ENCODE measurements at places on chromosomes 4 and X.

GRCh38 chr4:32840461-32841189 lies 2120.5 kb downstream of the PCDH7 start:
- no peak for DNase-seq

- no peak for DNase-seq
Measured at GRCh38 chrX:68175562-68175961, 257.7 kb downstream of the OPHN1 start.

GRCh38 chr4:111946800-111947199 lies 198.5 kb upstream of the FAM241A start:
- no peak for DNase-seq

GRCh38 chr4:61273233-61273632 lies 73.1 kb downstream of the ADGRL3 start:
- no peak for DNase-seq

- no peak for DNase-seq
Measured at GRCh38 chr4:129046055-129046959, 47.0 kb downstream of the SCLT1 start.

DNA sequence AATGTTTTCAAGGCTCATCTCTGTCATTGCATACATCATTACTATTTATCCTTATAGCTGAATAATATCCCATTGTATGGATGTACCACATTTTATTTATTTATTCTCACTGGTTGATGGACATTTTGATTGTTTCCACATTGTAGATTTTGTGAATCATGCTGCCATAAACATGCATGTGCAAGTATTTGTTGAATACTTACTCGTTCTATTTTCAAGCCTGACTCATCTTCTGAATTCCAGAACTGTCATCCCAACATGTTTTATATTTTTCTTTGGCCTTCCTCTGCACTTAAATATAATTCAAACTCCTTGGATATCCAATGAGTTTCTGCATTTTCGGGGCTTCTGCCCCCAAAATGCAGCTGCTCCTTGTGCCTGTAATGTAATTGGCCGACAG lies 77.6 kb downstream of the MXRA5 start:
- no peak for DNase-seq

GRCh38 chrX:38279188-38279587 lies 48.1 kb downstream of the RPGR start:
- DNase-seq = no peak

GRCh38 chr4:80071604-80072227 lies 1.3 kb downstream of the ANTXR2 start:
- peak; percentile 46 for DNase-seq

DNA sequence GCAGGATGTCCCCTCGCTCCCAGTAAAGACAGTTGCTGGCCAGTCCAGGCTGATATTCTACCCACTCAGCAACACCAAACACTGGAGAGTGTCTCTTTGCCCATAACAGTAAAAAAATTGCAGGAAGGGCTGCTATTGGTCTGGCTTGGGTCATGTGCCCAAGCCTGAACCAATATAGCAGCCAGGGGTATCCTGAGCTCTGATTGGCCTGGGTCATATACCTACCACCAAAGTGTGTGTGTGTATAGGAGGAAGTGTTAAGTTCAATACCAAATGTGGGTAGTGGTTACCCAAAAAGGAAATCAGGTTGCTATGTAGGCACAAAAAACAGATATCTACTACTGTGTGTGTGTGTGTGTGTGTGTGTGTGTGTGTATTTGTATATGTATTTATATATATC lies 373.2 kb downstream of the BCOR start:
- DNase-seq = no peak

- DNase-seq = no peak
Measured at GRCh38 chr4:52312722-52313121, 261.6 kb downstream of the SPATA18 start.

GRCh38 chrX:10165580-10166247 lies 8.9 kb downstream of the CLCN4 start:
- no peak for DNase-seq
